ENCODE measurements at places on chromosomes 7 and 10.

DNA sequence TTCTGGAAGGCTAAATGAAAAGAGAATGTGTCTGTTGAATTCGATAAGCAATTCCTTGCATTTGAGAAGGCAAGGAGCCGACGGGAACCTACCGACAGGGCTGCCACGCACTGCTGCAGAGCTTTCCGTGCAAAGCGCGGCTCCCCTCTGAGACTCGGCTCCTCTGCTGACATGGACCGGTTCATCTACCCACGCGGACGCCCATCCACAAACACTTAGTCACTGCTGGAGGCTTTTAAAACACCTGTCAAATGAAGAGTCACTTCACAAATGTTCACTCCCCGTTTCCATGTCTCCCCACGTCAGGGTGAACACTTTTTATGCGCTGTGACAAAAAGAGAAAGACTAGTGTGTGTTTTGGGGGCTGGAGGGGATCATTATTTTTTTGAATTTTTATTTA lies 32.0 kb downstream of the AMZ1 start:
- no peak for DNase-seq

DNA sequence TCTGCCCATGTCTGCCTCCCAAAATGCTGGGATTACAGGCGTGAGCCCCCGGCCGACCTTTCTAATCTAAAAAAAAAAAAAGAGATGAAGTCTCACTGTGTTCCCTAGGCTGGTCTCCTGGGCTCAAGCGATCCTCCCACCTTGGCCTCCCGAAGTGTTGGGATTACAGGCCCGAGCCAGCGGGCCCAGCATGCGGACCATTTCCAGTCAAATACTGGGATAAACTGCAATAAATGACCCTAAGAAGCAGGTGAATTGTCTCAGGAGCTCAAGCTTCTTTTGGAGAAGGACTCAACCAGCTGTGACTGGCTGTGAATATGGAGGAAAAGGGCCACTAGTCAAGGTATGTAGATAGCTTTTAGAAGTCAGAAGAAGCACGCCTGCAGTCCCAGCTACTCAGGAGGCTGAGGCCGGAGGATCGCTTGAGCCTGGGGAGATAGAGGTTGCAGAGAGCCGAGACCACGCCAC lies 550 bp upstream of the CREM start:
- DNase-seq = no peak

DNA sequence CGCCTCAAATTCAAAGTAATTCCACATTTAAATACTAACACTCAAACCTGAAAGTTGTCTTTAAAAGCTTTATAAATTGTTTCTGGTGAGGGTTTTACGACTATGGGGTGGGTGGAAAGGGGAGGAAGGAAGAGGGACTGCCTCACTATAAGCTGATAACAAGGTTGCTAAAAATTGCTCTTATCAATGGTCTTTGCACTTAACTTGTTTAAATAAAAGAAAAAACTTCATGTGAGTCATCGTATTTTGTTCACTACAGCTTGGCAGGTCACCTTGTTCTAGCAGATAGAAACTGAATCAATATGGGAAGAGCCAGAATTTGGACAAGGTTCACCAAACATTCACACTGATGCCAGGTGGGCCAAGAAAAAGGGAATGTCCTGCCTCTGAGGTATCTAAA lies 129.2 kb downstream of the TES start:
- DNase-seq = no peak

DNA sequence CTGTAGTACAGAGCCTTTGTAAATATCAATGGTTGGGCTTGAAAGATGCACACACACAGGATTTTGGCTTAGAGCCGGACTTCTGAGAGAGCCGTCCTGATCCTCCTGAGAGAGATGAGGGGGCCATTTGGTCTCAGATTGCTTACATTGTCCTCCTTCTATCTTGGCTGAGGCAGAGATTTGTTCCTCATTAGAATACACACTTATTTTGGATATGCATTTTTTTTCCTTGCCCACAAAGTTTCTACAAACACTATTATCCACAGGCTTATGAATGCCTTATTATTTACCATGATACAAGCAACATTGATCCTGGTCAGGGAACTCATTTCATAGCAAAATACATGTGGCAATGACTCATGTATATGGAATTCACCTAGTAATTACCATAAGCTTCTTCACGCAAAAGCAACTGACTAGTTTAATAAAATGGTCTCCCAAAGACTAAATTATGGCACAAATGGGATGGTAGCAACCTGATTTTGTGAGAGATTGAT lies 175.3 kb downstream of the MDFIC start:
- DNase-seq = no peak

GRCh38 chr7:102323914-102324195 lies 32.4 kb downstream of the SPDYE6 start:
- no peak for DNase-seq

GRCh38 chr10:52319926-52320325 lies 5.8 kb downstream of the DKK1 start:
- DNase-seq = no peak

GRCh38 chr10:49552277-49552676 lies 13.4 kb upstream of the ERCC6 start:
- no peak for DNase-seq

DNA sequence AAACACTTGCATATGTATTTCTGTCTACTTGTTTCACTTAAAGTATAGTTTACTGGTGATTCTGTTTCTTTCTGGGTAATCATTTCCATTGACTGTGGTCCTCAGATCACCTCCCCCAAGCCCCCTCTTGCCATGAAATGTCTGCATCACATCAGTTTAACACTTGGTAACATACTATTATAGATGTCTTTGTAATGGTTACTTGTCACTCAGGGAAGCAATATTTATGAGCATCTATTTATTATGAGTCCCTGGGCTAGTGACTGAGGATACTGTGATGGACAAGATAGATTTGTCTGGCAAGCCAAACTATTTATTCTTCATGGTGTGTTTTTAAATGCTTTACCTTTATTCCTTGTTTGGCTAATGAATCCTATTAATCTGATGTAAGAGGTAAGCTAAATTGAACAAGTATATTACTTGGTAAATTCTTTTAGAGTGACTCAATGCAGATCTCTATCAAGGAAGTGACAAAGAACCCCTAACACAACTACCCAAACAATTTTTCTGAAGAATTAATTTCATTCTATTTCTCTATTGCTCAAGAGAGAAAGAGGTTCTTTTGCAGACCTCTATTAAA lies 270.9 kb downstream of the RELN start:
- no peak for DNase-seq

Data from stimulated activated CD4-positive, alpha-beta T cell treated with anti-CD3 and anti-CD28 coated beads, Interleukin-12 subunit alpha, Interleukin-12 subunit beta, amount 100 ng/mL, for 4 hours (primary cell).